Endothelial cell (in vitro differentiated cells): ENCODE measurements at places on chromosomes 3 and 15.

DNA sequence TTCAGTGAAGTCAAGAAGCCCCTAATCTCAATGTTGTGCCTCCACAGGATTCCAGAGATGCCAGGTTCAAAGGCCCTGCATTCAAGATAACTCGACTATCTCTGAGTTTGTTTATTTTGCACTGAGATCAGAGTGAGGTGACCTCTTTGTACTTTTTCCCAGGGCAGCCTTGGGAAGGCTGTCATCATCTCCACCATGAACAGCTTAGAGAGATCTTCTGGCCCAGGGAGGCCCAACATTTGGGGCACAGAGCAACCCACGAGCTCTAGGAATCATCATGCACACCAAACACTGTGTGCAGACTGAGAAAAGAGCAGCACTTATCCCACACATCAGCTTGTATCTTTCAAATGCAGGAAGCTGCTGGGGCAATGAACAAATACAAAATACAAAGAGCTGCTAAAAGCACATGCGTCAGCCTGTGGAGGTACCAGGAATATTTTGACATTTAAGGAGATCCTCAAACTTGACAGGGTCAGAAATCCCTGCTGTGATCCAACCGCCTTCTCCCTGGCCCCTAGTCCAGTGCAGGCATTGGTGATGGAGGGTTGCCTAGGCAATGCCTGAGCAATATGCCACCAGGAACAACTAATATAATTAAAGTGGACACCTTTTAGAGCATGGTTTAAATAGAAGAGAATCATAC, 33.6 kb downstream of the TRIM42 start:
- no peak overlapping the region for H3K4me3 ChIP-seq
- peaks cover 2% of the 10 kb centered on the region for H3K27me3 ChIP-seq
- H3K36me3 ChIP-seq: no peaks in the 10 kb centered on the region
- no peaks in the 10 kb centered on the region for H3K4me1 ChIP-seq

- no peak overlapping the region for H3K27ac ChIP-seq
- H3K36me3 ChIP-seq: peaks cover 10% of the 10 kb centered on the region
- no peak for DNase-seq
- peaks cover 3% of the 10 kb centered on the region for H3K27me3 ChIP-seq
- peak overlapping the region; percentile 19 for H3K4me3 ChIP-seq
- peaks cover 10% of the 10 kb centered on the region for H3K4me1 ChIP-seq
Measured at GRCh38 chr15:78282324-78282723, 17.1 kb downstream of the SKIC8 start.

DNA sequence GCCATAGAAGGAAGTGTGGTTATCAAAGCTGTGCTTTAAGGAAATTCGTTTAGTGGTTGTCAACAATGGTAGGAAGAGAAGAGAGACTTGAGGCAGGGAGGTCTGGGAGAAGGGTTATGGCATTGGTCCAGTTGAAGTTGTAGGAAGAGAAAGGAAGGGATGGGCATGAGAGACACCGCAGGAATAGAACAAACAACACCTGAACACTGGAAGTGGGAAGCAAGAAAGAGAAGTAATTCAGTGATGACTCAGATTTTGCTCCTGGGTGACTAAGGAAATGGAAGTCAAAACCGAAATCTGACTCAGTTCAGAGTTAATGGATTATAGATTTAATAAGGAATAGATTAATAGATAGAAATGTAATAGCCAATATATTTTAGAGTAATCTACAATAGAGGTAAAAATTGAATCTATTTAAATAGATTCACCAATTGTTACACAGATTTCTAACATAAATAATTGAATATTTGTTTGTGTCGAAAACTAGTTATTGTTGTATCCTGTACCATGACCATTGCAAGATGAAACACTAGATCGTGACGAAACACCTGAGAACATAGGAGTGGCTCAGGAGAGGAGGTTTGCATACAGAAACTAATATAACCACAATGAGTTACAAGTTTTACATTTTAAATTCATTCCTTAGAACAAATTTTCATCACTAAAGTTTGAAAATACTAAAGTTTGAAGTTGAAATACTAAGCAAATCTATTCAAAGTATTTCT, 36.0 kb downstream of the THBS1 start:
- H3K27me3 ChIP-seq: peaks cover 1% of the 10 kb centered on the region
- H3K27ac ChIP-seq: peak overlapping the region; percentile 22
- no peak overlapping the region for H3K4me3 ChIP-seq
- H3K4me1 ChIP-seq: peaks cover 7% of the 10 kb centered on the region
- DNase-seq: no peak
- no peaks in the 10 kb centered on the region for H3K36me3 ChIP-seq

DNA sequence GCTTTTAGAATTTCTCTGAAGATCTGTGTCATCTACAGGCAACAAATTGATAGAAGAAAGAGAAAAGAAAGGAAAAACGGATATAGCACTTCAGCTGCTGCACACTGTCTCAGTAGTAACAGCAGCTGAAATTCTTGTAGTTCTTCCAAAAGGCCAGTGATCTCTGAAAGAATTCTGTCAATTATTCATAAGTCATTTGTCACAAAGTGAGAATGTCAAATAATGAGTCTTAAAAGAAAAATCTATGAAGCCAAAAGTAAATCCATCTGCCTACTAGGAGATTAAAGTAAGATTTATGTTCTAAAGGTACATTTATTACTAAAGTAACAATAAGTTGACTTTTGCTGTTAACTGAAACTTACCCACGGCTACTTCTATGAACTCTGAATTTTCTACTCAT, 24.6 kb downstream of the IFT80 start:
- peaks cover 13% of the 10 kb centered on the region for H3K36me3 ChIP-seq
- no peak for DNase-seq
- H3K4me3 ChIP-seq: peak overlapping the region; percentile 43
- no peak overlapping the region for H3K27ac ChIP-seq
- H3K4me1 ChIP-seq: no peaks in the 10 kb centered on the region
